CD4-positive, alpha-beta T cell treated with Interleukin-2 at 100 ng/mL for 4 hours (primary cell): ENCODE measurements at places on chromosomes 6 and 20.

DNA sequence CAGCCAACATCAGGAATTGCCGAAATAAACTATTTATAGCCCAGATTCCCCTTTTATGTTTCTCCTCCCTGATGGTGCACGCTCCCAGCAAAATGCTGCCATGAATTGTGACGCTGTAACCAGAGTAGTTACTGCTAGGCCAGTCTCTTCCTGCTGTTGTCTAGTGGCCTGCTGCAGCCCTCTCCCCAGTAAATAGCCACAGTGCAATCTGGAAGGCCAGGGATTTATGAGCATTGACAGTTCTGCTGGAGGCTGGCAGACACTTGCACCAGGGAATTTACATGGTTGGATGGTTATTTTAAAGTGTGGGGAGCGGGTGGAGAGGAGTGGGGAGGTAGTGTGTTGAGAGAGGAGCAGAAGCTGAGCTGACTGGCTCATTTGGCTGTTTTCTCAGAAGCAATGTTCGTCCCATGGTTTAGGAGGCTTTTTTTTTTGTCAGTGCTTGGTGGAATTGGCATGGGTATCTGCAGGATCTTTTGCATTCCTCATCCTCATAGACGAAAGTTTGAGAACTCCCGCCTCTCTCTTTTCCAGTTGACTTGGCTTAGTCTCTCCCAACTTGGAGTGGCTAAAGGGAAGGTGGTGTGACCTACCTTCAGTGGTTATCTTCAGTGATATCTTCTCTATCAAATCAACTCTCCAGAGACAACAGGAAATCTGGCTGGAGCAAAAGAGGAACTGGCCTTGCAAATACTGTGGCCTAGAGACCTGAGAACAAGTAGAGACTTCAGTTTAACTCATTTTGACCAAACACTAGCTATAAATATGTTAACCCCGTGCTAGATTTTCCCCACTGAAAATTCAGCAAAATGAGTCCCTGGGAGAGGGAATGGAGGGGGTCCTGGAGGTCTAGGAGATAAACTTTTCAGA lies 99.3 kb upstream of the VSTM2L start:
- no peak for DNase-seq

GRCh38 chr20:24677626-24678315 lies 208.3 kb downstream of the SYNDIG1 start:
- DNase-seq, result no peak

DNA sequence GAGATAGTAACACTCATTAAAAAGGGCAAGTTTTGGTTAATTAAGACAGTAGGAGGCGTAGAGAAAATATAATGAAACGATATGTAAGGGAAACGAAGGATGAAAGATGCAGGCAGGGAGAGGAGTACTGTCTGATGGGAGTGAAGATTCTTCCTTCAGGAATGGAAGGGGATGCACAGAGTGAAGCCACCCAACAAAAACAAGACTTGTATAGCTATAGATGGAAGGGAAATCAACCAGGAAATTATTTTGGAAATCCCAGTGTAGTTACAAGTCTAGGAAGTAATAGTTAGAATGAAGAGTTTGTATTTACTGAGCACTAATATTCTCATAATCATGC lies 19.7 kb upstream of the HLA-DRB1 start:
- DNase-seq, result no peak

- no peak for DNase-seq
Measured at GRCh38 chr6:32763421-32763820, at the start of gene HLA-DQB2. Gene HLA-DQB2 (minus strand): TSS chr6:32763532. CDS start chr6:32763470, 62 bp downstream.

GRCh38 chr6:170010665-170011203 lies 259.3 kb downstream of the ERMARD start:
- DNase-seq, result no peak

DNA sequence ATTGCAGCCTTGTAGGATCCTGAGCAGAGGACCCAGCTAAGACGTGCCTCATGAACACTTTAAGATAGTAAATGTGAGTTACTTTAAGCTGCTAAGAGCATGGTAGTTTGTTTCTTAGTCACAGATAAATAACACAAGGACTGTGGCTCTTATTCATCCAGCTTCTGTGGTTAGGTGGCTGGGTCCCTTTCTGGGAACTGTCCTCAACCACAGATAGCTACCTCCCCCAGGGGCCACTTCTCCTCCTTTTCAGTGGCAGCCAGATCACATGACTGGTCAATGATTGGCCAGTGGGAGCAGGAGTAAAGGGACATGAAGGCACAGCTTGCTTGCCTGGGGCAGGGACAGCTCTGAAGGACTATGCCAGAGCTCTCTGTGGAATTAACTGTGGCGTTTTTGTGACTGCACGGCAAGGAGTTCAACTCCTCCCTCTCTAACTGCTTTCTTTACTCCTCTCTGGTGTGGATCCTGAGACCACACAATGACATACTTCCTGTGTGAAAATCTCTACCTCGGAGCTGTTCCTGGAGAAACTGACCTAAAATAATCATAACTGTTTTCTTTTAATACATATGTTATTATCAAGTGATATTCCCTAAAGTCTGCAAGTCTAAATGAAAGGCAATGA lies 76.5 kb downstream of the NRN1 start:
- no peak for DNase-seq

DNA sequence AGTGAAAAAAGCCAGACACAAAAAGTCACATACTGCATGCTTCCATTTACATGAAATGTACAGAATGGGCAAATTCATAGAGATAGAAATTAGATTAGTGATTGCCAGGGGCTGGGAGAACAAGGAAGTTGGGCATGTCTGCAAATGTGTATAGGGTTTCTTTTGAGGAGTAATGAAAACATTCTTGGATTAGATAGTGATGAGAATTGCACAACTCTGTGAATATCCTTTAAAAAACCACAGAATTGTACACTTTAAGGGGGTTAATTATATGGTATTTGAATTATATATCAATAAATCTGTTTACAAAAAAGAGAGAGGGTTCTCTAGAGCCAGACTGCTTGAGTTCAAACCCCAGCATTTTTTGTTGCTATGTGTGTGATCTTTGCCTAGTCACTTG lies 188.1 kb downstream of the CDC5L start:
- DNase-seq, result no peak

DNA sequence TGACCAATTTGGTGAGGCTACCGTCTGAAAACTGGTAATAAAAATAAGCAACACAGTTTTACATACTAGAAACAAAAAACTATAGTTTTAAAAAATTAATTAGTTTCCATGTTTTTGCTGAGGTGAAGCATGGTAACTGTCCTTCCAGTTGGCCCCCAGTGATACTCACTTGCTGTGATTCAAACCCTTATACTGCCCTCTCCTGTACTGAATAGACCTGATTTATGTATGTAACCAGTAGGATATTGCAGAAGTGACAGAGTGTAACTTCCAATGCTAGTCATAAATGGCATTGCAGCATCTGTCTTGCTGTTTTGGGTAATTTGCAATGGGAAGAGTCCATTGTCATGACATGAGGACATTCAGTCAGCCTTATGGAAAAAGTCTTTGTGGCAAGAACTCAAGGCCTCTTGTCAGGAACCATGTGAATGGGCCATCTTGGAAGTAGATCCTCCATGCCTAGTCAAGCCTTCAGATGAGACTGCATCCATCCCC lies 8.9 kb upstream of the CHD6 start:
- no peak for DNase-seq

GRCh38 chr6:53378208-53378607 lies 29.5 kb upstream of the ELOVL5 start:
- no peak for DNase-seq

- peak; percentile 49 for DNase-seq
Measured at GRCh38 chr20:60262967-60263603, 304.9 kb downstream of the CDH26 start.

DNA sequence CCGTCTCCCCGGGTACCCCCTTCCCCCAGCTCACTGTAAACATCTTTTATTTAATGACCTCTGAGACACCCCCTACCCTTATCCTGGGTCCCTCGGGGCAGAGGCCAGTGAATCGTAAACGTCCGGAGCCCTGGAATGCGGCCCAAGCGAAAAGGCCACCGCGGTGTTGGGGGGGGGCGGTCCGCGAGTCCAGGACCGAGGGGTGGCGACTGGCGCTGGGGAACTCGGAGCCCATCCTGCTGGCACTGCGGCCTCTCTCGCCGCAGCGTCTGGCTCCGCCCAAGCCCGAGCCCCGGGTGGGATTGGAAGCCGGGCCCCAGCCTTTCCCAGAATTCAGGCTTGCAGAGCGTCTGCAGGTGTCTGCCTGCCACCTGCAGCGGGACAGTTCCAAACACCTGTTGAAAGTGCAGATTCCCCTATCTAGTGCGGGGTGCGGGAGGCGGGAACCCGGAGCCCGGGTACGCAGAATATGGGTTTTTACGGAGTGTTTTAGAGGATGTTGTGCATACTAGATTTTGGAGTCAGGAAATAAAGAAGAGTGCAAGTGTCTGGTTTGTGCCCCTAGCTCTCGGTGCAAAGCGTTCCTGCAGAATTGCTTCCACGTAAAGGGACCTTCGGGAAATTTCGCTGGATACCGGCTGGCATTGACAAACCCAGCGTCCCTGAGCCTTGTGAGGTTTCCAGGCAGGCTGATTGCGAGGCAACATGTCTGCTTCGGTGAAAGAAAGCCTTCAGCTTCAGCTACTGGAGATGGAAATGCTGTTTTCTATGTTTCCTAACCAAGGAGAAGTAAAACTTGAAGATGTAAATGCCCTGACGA lies 800 bp downstream of the RWDD2A start:
- peak; percentile 10 for DNase-seq

DNA sequence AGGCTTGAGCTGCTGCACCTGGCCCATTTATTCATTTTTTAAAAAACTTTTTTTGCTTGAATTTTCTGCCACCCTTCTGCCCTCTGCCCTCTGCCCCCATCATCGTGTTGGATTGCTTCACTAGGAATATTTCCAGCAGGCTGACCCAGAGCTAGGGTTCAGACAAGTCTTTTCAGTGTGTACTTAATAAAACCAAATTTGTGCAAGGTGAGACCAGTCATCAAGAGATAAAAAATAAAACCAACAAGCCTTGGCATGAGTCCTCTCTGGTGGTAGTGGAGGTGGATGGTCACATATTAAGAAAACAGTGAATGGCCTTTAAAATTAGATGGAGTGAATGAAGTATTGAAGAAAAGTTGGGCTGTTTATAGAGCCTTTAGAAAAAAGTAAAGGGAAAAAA lies 239.6 kb downstream of the CDKAL1 start:
- no peak for DNase-seq

GRCh38 chr6:44054721-44055559 lies 72.3 kb downstream of the MRPL14 start:
- DNase-seq, result no peak

DNA sequence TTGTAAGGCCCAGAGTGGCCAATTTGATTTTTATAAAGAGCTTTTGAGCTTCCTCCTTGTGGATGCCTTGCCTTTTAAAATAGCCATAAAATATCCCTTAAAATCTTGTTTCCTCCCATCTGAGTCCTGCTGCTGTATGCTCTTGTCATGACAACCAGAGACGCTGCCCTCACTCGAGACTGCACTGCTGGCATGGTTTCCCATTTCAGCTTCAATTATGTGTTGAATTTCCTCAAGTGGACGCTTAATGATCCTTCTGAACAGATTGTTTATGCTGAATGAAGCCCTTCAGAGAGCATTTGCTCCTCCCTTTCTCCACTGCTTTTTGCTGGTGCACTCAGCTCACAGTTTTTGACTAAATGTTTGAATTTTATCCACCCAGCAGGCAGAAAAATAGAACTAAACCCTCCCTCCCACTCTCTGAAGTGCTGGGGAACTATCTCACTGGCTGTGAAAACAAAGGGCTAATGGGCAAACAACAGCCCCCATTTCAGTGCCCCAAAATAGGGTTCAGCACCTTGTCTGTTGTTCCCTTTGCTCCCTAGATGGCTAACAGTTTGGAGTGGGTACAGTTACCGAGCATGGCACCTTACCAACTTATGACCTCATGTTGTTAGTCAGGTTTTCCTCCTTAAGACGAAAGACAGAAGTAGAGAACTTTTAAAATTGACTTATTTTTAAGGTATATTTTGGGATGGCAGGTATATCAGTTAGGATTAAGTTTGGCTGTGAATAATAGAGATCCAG lies 45.5 kb upstream of the RNF8 start:
- DNase-seq, result no peak

- no peak for DNase-seq
Measured at GRCh38 chr6:99739526-99739925, 132.9 kb downstream of the PRDM13 start.
